ENCODE measurements at places on chromosomes 1 and 21. TPM values are rescaled to one million over a fixed set of nuclear protein-coding genes. Genes with fewer than 3 reads are reported as not detected.

Gene NBL1
- total RNA-seq: 62.1 TPM

Gene AVPR1B
- total RNA-seq: 0.50 TPM

Gene LIN28A
- not detected for total RNA-seq

Gene VHLL
- 0.50 TPM for total RNA-seq

Gene CELA3A
- total RNA-seq: not detected

Gene SORT1
- total RNA-seq: 78.6 TPM

Gene RGS4
- 148 TPM for total RNA-seq

Gene FCN3
- total RNA-seq: 0.44 TPM

Gene C1QC
- total RNA-seq: 35.3 TPM

Gene HSD17B7
- total RNA-seq: 29.9 TPM

Gene VASH2
- 9.0 TPM for total RNA-seq

Gene PLA2G4A
- 12.8 TPM for total RNA-seq

Gene CRNN
- not detected for total RNA-seq

Gene RBP7
- total RNA-seq: 0.89 TPM

Gene NBPF6
- total RNA-seq: not detected

Gene SYCP1
- 0.11 TPM for total RNA-seq

Gene RAB3GAP2
- total RNA-seq: 34.2 TPM

Gene DPT
- 9.4 TPM for total RNA-seq

Gene PRAMEF10
- total RNA-seq: not detected

Gene GPA33
- total RNA-seq: 0.30 TPM

Gene KCNJ10
- total RNA-seq: 14.9 TPM

Gene C1QB
- 44.5 TPM for total RNA-seq

Gene UTS2
- 11.0 TPM for total RNA-seq

Gene KRTAP21-2
- total RNA-seq: not detected

Gene UBE2U
- total RNA-seq: not detected

Gene GSTM1
- 28.5 TPM for total RNA-seq

Gene SH3D21
- 2.5 TPM for total RNA-seq

Gene UQCRHL
- total RNA-seq: 8.4 TPM

Gene PLPPR4
- 70.7 TPM for total RNA-seq

Gene NCAM2
- 30.7 TPM for total RNA-seq

Gene ZNF678
- 55.2 TPM for total RNA-seq

Gene RPE65
- total RNA-seq: 4.0 TPM

Gene CFHR2
- not detected for total RNA-seq

Gene VAV3
- 12.1 TPM for total RNA-seq

Gene CFHR1
- total RNA-seq: 0.83 TPM

Gene S100A12
- total RNA-seq: 1.4 TPM

Gene CD48
- 9.4 TPM for total RNA-seq

Gene RGS2
- total RNA-seq: 81.8 TPM

Gene PFKFB2
- total RNA-seq: 15.7 TPM

Gene IFNLR1
- total RNA-seq: 0.72 TPM

Gene CALML6
- 0.30 TPM for total RNA-seq

Gene OXCT2
- 3.0 TPM for total RNA-seq

Gene TNFRSF25
- 9.5 TPM for total RNA-seq

Gene SKI
- 20.0 TPM for total RNA-seq

Gene HJV
- not detected for total RNA-seq

Gene AK5
- 14.7 TPM for total RNA-seq

Gene CD34
- total RNA-seq: 10.5 TPM

Gene TMEM200B
- total RNA-seq: 19.3 TPM

Data from spinal cord (tissue), 10 donors.